Fibroblast of the aortic adventitia (primary cell): ENCODE measurements at places on chromosomes 2 and 18.

DNA sequence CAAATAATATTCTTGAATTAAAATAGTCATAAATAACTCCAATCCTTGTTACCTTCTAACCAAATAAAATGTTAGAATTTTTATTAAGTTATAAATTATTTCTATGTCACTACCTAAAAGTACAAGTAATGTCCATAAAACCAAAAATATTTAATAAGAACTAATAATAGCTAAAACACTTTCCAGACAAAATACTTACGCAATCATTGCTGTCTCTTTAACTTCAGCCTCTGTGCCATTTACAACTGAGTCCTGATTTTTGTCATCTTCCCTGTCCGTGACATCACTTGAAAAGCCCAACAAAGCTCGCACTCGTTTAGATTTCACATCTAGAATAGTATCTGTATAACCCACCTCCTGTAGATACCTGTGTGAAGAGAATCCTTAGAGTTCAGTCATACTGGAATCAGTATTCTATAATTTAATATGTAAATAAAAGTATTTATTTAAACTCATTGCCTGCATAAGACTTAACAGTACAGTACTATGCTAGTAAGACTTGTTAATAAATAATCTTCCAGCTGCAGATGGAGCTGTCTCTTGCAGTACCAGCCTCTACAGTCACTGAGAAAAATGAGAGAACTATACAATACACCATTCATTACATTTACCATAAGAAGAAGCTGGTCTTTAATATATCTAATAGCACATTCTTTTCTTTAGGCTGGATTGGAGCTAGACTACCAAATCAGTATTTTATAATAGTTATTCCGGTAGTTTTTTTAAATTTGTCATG is 63.8 kb downstream of the STRN start:
- DNase-seq = no peak

DNA sequence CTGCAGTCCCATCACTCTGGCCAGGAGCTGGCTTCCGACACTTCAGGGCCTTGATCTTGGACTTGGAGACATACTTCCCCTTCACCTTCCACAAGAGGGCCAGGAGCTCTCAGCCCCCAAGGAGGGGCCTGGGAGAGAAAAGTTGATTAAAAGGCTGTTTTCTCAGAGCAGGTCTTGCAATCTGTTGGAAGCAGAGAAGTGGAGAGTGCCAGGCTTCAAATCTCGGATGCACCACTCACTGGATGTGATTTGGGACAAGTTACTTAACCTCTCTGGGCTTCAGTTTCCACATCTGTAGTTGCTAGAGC is 255.3 kb downstream of the CYP26B1 start:
- DNase-seq = no peak

GRCh38 chr2:26459991-26460612 is 17.8 kb downstream of the OTOF start:
- DNase-seq = peak; percentile 1

DNA sequence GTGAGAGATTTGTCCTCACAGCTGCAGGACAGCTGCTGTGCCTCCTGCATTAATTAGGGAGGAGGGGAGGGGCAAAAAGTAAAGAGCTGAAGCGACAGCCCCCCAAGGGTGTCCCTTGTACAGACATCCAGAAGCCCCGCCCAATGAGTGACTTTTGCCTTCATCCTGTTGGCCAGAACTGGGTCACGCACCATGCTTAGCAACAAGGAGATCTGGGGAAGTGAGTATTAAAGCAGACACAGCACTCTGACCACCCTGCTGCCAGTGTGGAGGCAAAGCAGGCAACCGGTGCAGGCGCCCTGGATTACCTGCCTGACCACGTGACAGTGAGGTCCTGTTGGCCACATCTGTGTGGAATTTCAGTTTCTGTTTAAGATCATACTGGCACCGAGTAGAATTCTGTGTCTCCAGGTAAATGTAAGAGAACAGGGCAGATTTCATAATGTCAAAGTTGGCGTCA is 21.5 kb upstream of the BIN1 start:
- DNase-seq = no peak

GRCh38 chr2:237858294-237859081 is 935 bp upstream of the RAMP1 start:
- DNase-seq = peak; percentile 83

DNA sequence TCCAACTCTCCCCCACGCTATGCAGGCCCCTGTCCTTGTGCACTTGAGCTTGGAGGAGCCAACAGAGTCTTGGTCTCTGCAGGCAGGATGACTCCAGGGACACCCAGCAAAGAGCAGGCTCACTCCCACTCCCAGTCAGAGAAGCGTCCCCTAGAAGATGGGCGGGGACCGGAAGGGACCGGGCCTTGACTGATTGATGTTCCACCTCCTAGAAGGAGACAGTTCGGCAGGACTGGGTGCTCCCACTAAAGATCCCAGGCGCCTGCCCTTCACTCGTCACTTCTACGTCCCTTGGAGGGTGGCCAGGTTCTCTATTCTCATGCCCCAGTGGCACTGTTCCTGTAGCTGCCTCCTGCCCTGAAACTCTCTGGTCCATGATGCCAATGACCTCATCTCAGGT is 3.2 kb upstream of the SP100 start:
- no peak for DNase-seq

DNA sequence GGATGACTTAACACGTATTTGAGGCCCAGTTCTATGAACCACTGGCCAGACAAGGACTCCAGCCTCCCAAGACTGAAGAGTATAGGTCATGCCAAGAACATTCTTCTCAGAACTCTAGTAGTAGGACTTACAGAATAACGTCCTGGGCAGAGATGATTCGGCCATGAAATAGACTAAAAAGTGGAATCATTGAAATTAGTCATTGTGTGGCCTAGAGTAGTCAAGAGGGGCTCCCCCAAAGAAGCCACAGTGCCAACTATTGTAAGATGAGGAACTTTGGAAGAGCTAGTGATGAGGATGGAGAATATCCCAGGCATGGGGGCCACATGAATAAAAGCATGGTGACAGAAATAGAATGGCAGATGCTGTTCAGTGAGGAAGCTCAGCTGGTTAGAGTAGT is 101.1 kb downstream of the TRIB2 start:
- peak; percentile 26 for DNase-seq

- DNase-seq = no peak
These were observed 155.4 kb downstream of the FAM210A start for GRCh38 chr18:13570856-13571495.

GRCh38 chr18:44821924-44822323 is 141.2 kb downstream of the SETBP1 start:
- DNase-seq = no peak

- no peak for DNase-seq
These were observed 11.0 kb upstream of the KYNU start for GRCh38 chr2:142866426-142866825.

DNA sequence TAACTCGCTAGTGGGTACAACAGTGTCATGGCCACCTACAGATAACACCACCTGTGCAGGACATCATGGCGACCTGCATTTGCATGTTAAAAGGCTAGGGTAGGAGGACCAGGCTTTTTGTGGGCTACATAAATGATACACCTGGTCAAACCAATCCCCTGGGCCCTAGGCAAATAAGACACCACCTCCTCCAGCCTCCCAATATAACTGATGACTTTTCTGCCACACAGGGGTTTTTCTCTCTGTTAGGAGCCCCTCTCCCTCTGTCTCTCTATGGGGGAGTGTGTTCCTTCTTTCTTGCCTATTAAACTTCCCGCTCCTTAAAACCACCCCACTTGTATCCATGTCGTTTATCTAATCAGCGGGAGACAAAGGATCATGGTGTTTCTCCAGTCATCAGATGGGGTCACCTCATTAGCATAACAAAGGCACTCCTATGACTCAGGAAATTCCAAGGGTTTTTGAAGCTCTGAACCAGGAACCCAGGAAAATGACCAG is 10.8 kb upstream of the BUB1 start:
- no peak for DNase-seq

DNA sequence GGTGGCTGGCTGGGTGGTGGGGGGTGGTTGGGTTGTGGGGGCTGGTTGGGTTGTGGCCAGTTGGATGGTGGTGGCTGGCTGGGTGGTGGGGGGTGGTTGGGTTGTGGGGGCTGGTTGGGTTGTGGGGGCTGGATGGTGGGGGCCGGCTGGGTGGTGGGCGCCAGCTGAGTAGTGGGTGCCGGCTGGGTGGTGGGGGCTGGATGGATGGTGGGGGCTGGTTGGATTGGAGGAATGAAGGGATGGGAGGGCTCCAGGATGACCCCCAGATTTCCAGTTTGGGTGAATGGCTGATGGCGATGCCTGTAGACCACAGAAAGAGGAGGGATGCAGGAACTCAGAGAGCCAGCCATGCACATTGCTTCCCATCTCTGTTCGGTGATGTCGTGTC is 26.8 kb upstream of the GPR17 start:
- no peak for DNase-seq

GRCh38 chr2:237693291-237693994 is 66.1 kb downstream of the LRRFIP1 start:
- peak; percentile 60 for DNase-seq

GRCh38 chr18:69840445-69840844 is 107.2 kb downstream of the CD226 start:
- DNase-seq = peak; percentile 52

- no peak for DNase-seq
These were observed 95.1 kb upstream of the CCBE1 start for GRCh38 chr18:59792353-59792752.

DNA sequence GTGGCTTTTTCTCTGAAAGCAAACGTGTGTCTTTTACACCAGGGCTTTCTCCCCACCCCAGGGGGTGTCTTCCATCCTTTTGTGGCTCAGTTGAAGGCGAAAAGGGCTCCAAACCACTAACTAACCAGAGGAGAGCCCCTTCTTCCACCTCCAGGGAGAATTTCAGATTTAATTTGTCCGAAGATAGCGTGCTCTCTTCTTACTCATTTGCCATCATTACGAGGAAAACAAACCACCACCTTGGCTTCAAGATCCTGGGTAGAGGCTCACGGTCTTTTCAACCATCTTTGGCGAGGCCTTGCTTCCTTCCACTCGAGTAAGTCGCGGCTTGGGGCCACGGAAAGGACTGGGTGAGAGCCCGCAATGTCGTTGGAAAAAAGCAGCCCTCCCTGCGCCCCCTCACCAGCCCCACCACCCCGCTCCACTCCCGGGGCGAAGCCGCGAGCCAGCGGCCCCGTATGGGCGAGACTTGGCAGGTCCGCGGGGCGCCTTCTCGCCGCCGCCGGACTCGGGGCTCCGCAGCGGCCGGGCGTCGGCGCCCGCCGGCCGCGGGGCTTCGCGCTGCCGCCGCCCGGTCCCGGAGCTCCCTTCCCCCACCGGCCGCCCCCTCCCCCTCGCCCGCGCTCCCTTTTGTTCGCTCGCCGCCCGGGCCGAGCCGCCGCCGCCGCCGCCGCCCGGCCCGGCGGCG is 1.7 kb upstream of the ZNF532 start:
- DNase-seq = peak; percentile 66

GRCh38 chr2:167692936-167693335 is 554.5 kb downstream of the STK39 start:
- DNase-seq = no peak

- no peak for DNase-seq
These were observed 160.9 kb upstream of the EPC2 start for GRCh38 chr2:148483665-148484064.

DNA sequence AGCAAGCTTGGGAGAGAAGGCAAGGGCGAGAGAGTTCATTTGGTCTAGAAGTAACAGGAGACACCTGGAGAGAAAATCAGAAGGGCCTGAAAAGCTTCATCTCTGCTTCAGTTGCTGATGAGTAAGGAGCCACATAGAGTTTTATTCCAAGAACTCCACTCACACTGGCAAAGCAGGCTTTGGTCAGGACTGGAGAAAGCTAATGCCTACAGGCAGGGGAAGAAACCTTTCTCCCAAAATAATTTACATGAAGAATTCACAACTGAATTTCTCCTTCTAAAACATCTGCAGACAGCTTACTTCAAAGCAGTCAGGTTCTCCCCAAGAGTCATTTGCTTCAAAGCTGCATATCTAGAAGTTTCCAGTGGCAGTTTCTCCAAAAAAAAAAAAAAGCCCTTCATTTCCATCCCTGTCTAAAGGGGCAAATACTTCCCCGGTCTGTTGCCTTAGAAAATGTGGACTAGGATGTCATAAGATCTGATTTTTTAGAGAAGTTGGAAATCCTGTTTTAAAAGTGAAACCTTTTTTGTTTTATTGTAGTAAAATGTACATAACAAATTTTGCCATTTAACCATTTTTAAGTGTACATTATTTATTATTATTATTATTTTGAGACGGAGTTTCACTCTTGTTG is 46.3 kb downstream of the TMEM247 start:
- DNase-seq = no peak

- DNase-seq = no peak
These were observed 119.3 kb upstream of the GYPC start for GRCh38 chr2:126536605-126537200.

GRCh38 chr2:126912201-126912600 is 13.5 kb downstream of the TEX51 start:
- DNase-seq = no peak

DNA sequence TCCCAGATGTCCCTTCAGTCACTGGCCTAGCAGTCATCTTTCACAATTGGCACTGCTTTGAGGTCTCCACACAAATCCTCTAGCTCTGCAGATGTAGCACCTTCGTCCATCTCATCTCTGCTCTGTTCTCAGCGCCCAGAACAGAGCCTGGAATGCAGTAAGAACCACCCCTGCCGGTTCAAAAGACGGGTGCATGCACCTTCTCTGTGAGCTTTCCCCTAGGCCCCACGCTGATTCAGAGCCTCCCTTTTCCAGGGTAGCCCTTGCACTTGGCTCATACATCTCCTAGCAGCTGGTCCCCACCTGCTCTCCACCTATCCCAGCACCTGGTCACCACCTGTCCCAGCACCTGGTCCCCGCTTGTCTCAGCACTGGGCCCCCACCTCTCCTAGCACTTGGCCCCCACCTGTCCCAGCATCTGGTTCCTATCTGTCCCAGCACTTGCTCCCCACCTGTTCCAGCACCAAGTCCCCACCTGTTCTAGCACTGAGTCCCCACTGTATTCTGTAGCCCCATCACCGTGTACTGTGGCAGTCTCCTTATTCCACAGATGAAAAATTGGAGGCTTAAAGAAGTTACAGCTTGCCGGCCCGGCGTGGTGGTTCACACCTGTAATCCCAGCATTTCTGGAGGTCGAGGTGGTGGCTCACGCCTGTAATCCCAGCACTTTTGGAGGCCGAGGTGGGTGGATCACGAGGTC is 4.7 kb upstream of the KCNF1 start:
- no peak for DNase-seq
